ENCODE measurements at places on chromosomes 5 and 9.

DNA sequence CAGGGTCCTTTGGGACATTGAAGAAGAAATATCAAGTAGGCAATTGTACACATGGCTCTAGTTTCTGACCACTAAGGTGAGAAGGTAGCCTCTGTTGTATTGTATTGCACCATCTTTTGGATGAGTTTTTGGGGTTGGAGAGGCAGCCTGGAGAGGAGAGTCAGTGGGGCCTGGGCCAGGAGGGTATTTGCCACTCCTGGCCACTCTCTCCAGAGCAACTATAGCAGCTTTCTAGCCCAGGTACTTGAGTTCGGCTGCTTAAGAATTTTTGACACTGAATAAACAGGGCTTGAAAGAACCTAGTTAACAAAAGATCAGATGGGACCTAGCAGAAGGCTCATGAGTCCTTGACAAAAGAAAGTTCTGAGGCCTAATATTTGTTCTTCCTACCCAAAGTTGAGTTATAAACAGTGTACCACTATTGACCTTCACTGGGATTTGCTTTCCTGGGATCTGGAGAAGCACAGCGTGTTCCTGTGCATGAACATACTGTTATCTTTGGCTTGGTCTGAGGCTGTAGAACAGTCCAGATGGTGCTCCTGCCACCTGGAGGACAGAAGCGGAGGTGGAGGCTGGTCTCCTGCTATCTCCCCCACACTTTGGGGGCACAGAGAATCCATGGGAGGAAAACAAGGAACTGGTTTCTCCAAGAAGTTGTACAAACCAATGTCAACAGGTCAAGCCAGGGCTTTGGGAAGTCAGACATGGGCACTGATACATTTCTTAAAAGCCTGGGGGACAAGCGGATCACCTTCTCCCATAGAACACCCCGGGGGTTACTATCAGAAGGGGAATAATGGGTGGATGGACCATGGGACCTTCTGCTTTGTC lies 110.4 kb upstream of the LIFR start:
- DNase-seq = no peak

DNA sequence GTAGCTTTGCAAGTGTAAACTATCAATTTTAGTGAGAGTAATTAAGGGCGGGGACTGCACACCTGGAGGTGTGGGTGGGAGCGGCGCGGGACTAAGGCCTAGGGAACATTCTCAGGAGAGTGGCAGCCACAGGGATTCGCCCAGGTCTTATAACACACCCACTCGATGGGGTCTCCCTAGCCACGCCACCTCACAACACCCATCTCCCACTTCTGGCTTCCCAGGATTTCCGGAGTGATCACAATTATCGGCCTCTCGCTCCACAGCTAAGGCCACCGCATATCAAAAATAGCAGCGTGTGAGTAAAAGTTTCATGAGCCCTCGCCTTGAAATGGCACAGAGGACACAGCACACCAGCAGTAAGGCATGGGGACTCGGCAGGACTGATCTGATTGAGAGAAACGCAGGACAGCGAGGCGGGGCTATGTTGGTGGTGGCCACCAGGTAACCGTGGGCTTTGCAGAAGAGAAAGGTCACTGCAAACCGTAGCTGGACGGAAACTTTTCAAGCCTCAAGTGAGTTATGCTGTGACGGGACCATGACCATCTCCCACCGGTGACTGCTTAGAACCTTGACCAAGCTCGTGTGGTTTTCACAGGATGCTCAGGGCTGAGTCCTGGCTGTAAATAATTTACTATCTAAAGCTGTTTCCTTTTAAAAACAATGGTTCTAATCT lies 1.1 kb upstream of the LPAR1 start:
- peak; percentile 3 for DNase-seq

GRCh38 chr5:58759745-58760144 lies 176.9 kb downstream of the RAB3C start:
- DNase-seq = no peak

GRCh38 chr9:134597041-134597913 lies 44.3 kb upstream of the COL5A1 start:
- DNase-seq = no peak

DNA sequence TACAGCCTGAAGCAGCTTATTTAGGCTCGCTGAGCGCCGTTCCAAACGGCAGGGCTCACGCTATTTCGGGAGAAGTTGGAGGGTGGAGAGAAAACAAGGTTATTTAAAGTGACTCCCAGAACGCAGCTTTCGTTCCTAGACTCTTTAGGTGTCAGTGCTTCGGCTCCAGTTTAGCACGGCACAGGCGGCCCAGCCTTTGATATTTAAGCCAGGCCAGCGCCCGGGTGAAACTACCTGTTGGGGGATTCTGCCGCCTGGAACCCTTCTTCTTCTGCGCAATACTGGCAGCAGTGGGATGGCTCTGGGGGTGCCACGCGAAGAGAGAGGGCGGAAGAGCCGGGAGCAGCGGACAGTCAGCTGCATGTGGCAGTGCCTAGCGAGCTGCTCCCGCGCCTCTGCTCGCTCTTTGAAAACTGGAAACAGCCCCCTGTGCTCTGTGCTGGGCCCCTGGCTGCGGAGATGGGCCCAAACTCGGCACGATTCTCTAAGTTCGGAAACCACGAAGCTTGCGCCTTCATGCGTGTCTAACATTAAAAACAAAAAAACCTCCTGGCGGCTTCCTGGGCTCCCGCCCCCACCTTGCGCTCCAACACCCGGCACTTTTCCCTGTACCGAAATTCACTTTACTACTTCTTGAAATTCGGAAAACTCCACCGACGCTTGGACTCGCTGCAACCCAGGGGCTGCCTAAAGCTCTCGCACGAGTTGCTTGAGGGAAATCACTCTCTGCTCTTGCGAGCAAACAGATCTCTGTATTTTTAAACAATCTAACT lies 34.6 kb upstream of the NFIB start:
- no peak for DNase-seq

DNA sequence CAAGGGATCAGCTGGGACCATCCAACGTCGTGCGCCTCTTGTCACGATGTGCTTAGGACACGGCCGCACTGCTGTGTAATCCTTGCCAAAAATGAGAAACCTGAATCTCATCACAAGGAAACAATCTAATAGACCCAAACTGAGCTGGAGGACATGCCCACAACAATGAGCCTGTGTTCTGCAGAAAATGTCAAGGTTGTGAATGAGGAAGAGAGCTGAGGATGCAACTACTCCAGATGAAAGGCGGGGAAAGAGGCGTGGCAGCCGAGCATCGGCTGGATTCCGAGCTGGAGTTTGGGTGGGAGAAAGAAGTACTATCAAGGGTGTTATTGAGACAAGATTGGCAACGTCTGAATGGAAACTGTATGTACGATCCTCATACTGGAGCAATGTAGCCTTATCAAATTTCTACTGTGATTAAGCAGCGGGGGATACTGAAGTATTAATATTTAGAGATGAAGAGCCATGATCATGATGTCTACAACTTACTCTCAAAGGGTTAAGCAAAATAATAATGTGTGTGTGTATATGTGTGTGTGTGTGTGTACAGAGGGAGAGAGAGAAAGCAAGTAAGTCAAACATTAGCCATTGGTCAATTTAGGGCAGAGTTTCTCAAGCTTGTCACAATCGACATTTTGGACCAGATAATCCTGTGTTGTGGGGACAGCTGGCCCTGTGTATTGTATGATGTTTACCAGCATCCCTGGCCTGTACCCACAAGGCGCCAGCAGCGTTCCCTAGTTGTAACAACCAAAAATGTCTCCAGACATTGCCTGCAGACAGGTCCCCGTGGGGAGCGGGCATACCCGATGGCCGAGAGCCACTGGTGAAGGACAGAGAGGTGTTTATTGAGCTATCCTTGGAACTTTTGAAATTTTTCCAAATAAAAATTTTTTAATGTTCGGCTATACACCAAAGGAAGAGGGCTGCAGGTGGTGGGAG lies 46.5 kb downstream of the DUSP1 start:
- DNase-seq = no peak

- no peak for DNase-seq
Measured at GRCh38 chr9:70561786-70562395, 147.4 kb upstream of the KLF9 start.

GRCh38 chr5:11892832-11893231 lies 11.4 kb downstream of the CTNND2 start:
- DNase-seq = no peak

- DNase-seq = no peak
Measured at GRCh38 chr9:127444283-127444920, 6.8 kb downstream of the RPL12 start.

DNA sequence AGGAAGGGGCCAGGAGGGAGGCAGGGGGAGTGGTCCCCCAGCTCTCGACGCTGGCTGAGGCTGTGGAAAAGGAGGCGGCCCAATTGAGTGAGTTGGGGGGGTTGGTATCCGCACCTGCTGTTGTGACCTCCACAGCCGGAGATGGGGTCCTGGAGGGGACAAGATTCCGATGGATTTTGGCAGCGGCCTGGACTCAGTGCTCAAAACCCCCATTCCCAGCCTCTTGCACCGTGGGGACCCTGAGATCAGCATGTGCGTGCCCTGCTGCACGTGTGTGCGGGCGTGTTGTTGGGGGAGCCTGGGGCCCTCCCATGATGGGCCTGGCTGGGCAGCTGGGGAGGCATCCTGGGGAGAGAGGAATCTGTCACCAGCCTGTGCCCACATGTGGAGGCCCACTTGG lies 15.0 kb downstream of the CNTFR start:
- DNase-seq = no peak

DNA sequence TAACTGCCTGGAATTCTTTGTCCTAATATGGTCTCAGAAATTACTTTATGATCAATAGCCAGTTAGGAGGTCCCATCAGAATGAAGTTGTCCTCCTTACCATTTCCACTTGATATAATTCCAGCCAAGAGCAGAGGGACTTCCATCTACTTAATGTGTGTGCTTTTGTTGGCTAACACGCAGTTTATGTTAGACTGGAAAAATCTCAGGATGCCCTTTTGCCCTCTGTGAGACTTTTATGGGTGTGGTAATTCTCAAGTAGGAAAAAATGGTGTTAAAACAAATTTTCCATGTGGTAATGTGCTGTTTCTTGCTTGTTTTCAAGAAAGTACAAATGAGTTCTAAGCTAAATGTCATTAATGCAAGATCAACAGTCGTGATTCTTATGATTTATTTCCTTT lies 327.1 kb downstream of the MTRR start:
- DNase-seq = no peak

GRCh38 chr5:40634154-40634553 lies 45.6 kb upstream of the PTGER4 start:
- DNase-seq = no peak

DNA sequence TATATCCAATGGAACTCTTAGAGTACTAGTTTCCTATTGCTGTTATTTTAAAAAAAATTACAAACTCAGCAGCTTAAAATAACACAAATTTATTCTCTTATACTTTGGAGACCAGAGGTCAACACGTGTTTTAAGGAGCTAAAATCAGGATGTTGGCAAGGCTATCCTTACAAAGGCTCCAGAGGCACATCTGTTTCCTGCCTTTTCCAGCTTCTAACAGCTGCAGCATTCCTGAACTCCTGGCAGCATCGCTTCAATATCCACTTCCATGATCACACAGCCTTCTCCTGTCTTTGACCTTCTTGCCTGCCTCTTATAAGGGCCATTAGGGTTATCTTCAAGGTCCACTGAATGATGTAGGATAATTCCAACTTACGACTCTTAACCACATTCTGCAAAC lies 92.2 kb upstream of the CCNG1 start:
- no peak for DNase-seq

- no peak for DNase-seq
Measured at GRCh38 chr9:107404161-107404560, 85.4 kb downstream of the KLF4 start.

DNA sequence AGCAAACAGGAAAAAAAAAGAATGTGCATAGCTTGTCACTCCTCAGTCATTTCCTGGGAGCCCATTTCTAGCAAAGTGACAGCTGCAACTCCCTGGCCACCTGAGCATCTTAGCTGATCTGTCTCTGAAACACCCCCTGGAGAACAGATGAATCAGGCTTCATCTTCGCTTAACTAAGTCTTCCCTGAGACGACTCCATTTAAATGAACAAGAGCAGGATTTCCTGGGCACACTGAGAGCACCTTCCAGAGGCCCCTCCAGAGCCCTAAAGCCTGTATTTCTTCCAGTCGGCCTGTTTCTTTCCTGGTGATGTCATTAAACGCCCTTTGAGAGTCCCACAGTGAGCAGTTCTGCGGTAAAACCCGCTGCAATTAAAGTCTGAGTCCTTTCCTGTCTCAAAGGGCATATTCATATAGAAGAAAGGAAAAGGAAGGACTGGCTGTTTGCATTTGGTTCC lies 13.9 kb downstream of the TGFBI start:
- no peak for DNase-seq

DNA sequence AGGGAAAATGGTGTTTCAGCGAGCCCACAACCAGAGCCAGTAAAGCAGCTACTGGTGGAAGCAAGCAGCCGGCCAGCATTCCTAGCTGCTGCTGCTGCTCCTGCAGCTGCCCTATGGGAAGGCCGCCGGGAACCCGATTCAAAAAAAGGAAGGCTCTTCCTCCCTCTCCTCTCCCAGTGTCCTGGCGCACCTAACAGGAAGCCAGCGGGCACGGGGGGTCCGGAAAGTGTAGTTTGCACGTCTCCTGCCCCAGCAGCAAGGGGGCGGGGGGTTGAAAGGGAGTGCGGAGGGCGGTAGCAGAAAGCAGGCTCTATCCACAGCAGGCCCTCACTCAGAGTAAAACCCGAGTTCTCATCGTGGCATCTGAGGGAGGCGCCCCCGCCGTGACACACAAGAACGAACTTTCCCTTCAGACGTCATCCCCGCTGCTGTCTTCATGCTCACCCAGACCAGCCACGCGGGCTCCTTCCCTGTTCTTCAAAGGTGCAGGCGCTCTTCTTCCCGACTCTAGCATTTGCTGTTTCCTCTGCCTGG lies 16.5 kb downstream of the GRXCR2 start:
- DNase-seq = peak; percentile 50

GRCh38 chr5:91132550-91132949 lies 250.6 kb downstream of the ARRDC3 start:
- no peak for DNase-seq

DNA sequence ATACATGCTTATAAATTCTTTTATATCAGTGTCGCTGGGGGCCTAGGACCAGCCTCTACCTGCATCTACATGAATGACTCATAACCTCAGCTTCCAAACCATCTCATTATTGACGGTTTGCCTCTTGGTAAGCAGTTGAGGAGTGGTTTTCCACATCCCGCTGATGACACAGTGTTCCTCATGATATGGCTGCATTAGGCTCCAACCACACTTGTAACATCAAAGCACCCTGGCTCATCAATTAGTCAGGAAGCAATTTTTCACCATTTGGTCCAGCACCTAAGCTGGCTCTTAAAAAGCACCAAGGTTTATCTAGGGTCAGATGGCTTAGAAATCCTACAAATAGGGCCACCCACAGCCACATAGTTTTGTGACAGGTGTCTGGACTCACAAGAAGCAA lies 402.4 kb downstream of the ARHGEF28 start:
- DNase-seq = no peak

DNA sequence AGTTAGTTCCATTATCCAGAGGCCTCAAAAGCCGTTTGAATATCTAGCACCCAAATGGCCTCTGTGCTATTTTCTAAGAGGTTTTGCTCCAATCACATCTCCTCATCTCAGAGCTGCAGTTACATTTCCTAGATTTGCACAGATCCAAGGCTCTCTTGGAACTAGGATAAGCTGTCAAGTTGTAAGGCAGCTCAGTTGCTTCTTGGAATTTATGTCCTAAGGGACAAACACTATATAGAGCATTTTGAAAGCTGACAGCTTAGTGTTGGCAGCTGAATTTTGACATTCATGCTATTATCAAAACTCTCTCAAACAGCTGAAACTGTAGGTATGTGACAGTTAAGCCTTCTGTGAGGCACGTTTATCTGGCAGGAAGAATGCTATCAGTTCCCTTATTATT lies 97.0 kb downstream of the MACIR start:
- no peak for DNase-seq

GRCh38 chr9:108783731-108784495 lies 71.9 kb downstream of the ACTL7B start:
- no peak for DNase-seq

GRCh38 chr9:23731353-23731752 lies 94.7 kb downstream of the ELAVL2 start:
- peak; percentile 66 for DNase-seq

All from renal pelvis (tissue), 12 donors.